ENCODE measurements at places on chromosomes 11 and 22.
A peak's percentile ranks its signal among the peaks of the same experiment; 100 is the strongest.

DNA sequence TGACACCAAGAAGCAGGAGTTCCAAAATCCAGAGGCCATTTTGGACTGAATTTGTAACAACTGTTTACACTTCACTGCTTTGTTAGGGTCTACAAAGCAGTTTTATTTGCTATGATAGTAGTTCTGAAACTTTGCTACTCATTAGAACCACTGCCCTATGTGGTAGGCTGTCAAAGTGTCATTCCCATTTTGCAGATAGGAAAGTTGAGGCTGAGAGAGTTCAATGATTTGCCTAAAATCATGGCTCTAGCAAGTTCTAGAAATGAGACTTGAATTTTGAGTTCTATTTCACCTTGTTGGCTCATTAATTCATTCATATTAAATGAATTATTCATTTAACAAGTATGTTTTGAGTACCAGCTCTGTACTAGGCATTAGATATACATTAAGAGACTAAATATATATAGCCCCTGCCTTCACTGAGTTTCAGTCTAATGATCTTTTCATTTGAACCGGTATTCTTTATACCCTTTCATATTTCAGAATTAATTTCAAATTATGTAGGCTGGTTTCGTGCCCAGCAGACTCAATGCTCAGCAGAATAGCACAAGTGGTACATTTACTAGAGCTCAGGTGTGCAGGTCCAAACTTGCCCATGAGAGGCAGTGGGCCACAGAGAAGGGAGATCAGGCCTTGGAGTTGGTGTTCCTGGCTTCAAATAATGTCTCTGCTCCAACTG is 93.5 kb downstream of the ME3 start:
- DNase-seq, result no peak

GRCh38 chr22:23315341-23315917 is 135.1 kb downstream of the BCR start:
- no peak for DNase-seq

DNA sequence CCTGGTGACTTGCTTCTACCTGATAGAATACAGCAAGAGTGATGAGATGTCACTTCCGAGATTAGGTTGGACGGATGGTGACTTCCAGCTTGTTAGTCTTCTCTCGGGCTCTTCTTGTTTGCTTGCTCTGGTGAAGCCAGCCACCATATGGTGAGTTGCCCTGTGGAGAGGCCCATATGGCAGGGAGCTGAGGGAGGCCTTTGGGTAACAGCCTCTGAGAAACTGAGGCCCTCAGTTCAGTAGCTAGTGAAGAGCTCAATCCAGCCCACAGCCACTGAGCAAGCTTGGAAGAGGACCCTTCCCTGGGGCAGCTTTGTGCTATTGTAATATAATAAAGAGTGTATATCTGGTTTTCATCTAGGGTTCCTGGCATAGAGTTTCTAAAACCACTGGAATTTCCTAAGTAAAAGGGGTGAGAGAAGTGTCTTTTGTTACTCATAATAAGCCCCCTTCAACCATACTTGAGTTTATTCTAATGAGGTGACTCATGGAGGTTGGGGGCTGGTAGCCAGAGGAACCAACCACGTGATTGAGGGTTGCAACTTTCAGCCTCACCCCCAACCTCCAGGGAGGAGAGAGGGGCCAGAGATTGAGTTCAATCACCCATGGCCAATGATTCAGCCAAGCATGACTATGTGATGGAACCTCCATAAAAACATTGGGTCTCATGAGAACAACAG is 8.0 kb upstream of the TPCN2 start:
- no peak for DNase-seq

- DNase-seq, result no peak
These were observed 5.2 kb downstream of the CRTAM start for GRCh38 chr11:122843281-122844141.

GRCh38 chr11:77094841-77095365 is 7.7 kb upstream of the OMP start:
- no peak for DNase-seq

DNA sequence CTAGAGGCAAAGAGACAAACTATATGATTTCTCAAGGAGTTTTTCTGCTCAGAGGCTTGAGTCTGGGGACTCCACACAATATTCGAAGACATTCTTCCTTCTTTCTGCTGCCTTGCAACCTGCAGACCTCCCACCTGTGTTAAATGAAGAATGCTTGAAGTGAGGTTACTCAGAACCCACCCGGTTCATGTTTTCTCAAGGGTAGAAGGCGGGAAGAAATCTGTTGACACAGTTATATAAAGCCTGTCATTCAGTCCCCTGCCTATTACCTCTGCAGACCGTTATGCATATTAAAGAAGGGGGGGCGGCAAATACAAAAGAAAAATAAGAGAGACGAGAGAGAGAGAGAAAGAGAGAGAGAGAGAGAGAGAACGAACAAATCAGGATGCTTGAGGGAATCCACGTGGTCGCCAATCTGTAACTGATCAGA is 2.2 kb upstream of the KMT2A start:
- DNase-seq, result no peak

- DNase-seq, result no peak
These were observed 116.1 kb downstream of the UVRAG start for GRCh38 chr11:75931124-75931523.

GRCh38 chr11:74487875-74488274 is 5.6 kb downstream of the LIPT2 start:
- no peak for DNase-seq

DNA sequence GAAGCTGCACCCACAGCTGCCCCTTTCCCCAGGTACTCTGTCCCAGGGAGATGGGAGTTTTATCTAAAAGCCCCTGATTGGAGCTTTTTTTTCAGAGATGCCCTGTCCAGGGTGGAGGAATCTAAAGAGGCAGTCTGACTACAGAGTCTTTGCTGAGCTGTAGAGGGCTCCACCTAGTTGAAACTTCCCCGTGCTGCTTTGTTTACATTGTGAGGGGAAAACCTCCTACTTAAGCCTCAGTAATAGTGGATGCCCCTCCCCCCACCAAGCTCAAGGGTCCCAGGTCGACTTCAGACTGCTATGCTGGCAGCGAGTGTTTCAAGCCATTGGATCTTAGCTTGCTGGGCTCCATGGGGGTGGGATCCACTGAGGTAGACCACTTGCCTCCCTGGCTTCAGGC is 470.1 kb upstream of the LARGE1 start:
- no peak for DNase-seq

DNA sequence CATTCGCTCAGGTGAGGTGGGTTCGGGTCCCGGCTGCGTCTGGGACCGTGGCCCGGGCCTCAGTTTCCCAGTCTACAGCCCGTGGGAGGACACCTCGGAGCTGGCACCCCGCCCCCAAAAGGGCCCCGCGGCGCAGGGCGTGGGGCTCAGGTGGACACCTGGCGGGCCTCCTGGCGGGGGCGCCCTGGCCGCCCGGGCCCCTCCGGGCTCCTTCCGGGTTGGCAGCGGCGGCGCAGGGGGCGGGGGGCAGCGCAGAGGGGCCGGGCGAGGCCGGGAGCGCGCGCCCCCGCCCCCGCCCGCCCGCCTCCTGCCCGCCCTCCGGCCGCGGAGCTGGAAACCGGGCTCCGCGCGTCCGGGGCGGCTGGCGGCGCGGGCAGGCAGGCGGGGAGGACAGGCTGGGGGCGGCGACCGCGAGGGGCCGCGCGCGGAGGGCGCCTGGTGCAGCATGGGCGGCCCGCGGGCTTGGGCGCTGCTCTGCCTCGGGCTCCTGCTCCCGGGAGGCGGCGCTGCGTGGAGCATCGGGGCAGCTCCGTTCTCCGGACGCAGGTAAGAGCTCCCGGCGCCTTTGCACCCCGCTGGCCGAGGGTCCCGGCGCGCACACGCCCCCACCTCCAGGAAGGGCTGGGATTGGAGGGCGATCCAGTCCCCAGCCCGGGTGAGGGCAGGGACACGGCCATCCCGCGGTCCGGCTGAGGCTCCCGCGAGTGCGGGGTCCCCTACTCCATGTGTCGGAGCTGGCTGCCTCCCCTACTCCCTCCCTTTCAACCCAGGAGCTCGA is at the start of gene EMID1:
Gene EMID1, plus strand, starts transcription at position 303 of the 778 bp plus-strand sequence. Its CDS starts 143 bp downstream, at position 446.
- DNase-seq, result peak; percentile 38

- no peak for DNase-seq
These were observed 75.8 kb downstream of the BUD13 start for GRCh38 chr11:116697011-116697410.

DNA sequence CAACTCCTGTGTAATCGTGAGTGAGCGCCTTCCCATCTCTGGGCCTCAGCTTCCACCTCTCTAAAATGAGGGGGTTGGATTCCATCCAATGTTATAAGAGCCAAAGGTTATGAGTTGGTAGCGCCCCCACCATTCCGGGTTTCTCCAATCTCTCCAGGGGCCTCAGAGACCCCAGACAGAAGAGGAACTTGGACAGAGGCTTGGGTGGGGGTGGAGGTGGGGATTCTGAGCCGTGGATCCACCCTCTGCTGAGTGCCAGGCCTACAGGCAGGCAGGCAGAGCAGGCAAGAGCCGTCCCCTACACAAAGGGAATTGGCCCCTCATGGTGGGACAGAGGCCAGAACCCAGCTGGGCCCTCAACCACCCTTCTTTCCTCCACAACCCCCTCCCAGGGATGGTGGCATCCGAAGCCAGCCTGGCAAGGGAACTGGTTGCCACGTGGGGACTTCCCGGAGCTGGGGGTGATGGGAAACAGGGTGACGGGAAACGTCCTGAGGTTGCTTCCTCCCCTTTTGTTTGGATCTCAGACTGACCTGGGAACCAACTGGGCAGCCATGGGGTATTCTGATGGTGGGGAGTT is 31.8 kb downstream of the TXN2 start:
- DNase-seq, result no peak
